A549 treated with RU486 at 1 μM for 4 hours (cell line): ENCODE measurements at places on chromosomes 4 and X. TPM values are rescaled to one million over a fixed set of nuclear protein-coding genes. Genes with fewer than 3 reads are reported as not detected.

The PHF8 gene
- 11.3 to 13.0 TPM (median 12.5 TPM) in 5 replicates for total RNA-seq

The MAGEA9 gene
- total RNA-seq = not detected in 5 replicates

The GAB3 gene
- total RNA-seq = 0.26 to 0.57 TPM (median 0.49 TPM) in 5 replicates

The TEX13C gene
- total RNA-seq = 0.01 TPM in 1 of 5 replicates, not detected in the others

The PPARGC1A gene
- 0.06 to 0.13 TPM (median 0.07 TPM) in 3 of 5 replicates, not detected in the others for total RNA-seq

The FGF2 gene
- total RNA-seq = 36.3 to 64.1 TPM (median 51.6 TPM) in 5 replicates

The SUPT20HL1 gene
- not detected in 5 replicates for total RNA-seq

The SHROOM3 gene
- 3.7 to 6.8 TPM (median 5.9 TPM) in 5 replicates for total RNA-seq

The CXCL9 gene
- not detected in 5 replicates for total RNA-seq

The TASL gene
- not detected in 5 replicates for total RNA-seq

The SEL1L3 gene
- 23.4 to 25.2 TPM (median 24.9 TPM) in 5 replicates for total RNA-seq

The GPRASP2 gene
- 3.6 to 7.9 TPM (median 6.1 TPM) in 5 replicates for total RNA-seq

The ITM2A gene
- total RNA-seq = not detected in 5 replicates

The USP26 gene
- total RNA-seq = not detected in 5 replicates

The UGT2B17 gene
- total RNA-seq = not detected in 5 replicates

The AKAP4 gene
- total RNA-seq = not detected in 5 replicates

The GLRA2 gene
- not detected in 5 replicates for total RNA-seq

The DUSP21 gene
- total RNA-seq = not detected in 5 replicates
